ENCODE measurements at places on chromosomes 5 and 9. TPM values are rescaled to one million over a fixed set of nuclear protein-coding genes. Genes with fewer than 3 reads are reported as not detected.

The DNM1 gene
- total RNA-seq = 6.1 TPM

- DNase-seq = no peak
These were observed 89.0 kb upstream of the NIPAL4 start for GRCh38 chr5:157370967-157371366.

DNA sequence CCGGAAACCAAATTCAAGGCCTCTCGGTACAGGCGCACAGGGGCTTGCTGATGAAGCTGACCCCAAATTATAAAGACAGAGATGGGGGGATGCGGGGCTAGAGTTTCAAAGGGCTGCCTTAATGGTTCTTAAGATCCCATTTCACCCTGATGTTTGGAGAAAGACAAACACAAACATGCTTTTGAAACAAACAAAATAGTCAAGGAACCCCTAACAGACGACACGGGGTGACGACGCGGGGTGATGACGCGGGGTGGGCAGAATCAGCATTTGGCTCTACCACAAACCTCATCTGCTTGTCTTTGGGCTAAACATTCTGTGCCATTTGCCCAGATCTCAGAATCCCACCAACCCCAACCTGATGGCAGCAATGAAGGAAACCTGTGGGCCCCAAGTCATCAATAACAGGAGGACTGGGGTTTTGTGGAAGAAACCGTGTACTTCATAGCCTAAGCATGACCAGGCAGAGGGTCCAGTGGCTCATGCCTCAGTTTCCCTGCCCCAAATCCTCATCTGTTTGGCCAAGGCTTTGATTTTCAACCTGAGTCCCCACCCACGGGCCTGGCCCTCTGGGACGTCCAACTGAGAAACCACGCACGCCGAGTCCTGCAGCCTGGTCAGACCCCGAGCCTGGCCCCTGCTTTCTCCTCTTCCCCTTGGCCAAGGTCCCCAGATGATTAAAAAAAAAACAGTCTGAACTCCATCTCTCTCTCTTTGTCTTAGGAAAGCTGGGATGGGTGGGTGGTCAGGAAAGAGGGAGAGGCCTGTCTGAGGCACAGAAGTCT lies 148.5 kb downstream of the COL23A1 start:
- no peak for DNase-seq

The FAM78A gene
- 62.9 TPM for total RNA-seq

The ENTPD8 gene
- not detected for total RNA-seq

DNA sequence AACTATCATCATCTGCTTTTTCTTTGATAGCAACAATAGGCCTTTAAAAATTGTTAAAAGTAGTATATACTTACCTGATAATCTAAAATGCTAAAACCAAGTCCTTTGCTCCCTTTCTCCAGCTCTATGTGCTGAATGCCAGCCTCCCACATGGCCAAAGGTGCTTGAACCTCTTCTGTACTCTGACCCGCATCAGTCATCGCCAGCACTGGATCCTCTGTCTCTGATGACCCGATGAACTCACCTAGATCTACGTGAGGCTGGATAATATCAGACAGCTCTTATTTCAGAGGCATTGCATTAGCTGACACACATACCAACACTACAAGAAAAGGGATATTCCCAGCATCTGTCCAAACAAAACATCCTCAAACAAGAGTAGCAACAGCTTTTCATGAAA lies 89.5 kb downstream of the MPDZ start:
- no peak for DNase-seq

The CCL27 gene
- not detected for total RNA-seq

GRCh38 chr9:34010979-34011378 lies 37.7 kb downstream of the UBAP2 start:
- DNase-seq = no peak

- DNase-seq = no peak
These were observed 381.1 kb upstream of the CDH10 start for GRCh38 chr5:25025831-25026230.

GRCh38 chr9:114676901-114677300 lies 5.1 kb downstream of the TEX48 start:
- no peak for DNase-seq

GRCh38 chr9:76181781-76182180 lies 212.4 kb downstream of the RFK start:
- no peak for DNase-seq

The OR13C2 gene
- not detected for total RNA-seq

GRCh38 chr5:107598958-107599357 lies 71.8 kb downstream of the EFNA5 start:
- DNase-seq = no peak

The FOCAD gene
- 29.8 TPM for total RNA-seq

GRCh38 chr5:131386779-131387178 lies 122.9 kb downstream of the CDC42SE2 start:
- no peak for DNase-seq

DNA sequence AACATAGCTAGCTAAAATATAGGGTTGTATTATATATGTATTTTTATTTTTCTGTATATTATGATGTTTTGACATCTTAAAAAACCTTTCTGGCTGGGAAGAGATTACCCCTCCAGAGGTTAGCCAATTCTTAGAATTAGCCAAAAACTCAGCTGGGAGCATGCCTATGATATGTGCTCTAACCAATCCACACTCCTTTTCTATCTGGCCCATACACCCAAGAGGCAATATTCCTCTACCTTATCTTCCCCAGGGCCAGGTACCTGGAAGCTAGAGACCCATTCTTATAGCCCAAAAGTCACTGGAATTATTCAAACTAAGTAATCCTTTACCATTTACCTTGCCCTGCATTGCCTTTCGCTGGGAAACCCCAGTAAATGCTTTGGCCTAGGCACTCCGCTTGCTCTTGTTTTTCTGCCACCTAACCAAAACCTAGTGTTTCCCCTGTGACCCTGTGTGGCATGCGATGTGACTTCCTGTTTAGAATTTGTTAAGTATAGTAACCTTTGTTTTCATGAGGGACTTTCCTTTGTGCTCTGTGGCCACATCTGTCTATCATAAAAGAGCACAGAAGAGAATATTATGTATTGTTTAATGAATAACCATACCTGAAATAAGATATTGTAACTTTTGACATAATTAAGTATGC lies 37.4 kb downstream of the CSNK1G3 start:
- DNase-seq = no peak

The GPR150 gene
- not detected for total RNA-seq

DNA sequence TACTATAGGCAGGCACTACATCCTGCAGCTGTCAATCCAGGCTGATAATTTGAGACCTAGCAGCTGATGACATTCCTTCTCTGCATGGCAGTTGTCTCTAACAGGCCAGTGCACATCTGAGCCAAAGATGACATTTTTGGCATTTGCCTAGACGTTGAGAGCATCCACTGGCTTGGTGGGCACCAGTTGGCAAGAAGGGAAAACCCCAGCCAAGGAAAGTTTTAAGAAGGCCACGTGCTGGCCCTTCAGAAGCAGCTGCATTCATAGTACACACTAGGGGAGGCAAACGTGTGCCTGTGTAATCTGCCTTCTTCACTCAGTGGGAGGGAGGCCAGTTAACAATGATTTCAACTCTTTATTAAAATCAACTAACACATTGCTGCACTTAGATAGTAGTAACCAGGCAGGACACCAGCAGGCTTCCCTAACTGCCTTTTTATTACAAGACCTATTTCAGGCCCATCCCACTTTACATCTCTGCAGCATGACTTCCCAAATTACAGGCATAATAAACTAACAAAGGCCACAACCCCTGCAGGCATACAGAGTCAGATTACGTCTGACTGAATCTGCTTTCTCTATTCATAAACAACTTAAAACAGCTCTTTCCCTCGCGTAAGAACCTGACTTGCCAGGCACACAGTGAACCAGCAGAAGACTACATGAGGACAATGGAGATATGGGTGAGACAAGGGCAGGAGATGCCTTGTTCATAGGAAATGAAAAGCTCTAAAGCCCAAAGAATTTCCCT lies 576.3 kb downstream of the PDE4D start:
- DNase-seq = no peak

The GABRA1 gene
- not detected for total RNA-seq

- DNase-seq = peak; percentile 23
These were observed 19.1 kb downstream of the EEIG1 start for GRCh38 chr9:127961613-127962155.

DNA sequence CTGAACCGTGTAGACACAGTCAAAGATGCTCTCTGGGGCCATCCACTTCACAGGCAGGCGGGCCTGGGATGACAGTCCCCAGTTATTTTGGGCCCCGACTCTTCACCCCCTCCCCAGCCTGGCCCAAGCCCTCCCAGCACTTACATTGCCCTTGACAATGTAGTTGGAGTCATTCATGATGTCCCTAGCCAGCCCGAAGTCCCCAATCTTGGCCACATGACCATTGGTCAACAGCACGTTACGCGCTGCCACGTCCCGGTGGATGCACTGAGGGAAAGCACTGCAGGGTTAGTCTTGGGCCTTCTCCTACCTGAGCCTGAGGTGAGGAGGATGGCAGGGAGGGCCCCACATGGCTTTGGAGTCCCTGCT lies 30.3 kb downstream of the CSF1R start:
- DNase-seq = no peak

GRCh38 chr9:128390813-128391711 lies 19.9 kb downstream of the URM1 start:
- no peak for DNase-seq

GRCh38 chr9:5951686-5952211 lies 61.1 kb downstream of the MLANA start:
- peak; percentile 6 for DNase-seq

The SLC2A6 gene
- 2.7 TPM for total RNA-seq

GRCh38 chr5:132816554-132816953 lies 3.5 kb downstream of the SOWAHA start:
- no peak for DNase-seq

GRCh38 chr5:10505517-10506095 lies 58.3 kb upstream of the ANKRD33B start:
- no peak for DNase-seq

DNA sequence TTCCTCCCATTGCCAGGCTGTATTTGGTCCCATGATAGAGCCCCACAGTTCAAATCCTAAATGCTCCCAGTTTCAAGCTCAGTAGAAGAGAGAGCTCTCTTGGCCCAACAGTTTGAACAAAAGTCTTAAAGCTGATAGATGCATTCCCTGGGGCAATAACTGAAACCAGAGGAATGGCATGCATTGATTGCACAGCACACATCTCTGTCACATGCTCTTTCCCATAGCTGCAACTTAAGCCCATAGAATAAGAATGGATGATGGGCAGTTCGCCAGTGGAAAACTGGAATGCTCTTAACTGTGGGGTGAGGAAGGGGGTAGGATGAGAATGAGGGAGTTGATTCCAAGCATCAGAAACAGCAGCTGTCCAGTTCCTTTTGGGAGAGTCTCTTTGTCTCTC lies 1942.4 kb upstream of the WWC1 start:
- no peak for DNase-seq

DNA sequence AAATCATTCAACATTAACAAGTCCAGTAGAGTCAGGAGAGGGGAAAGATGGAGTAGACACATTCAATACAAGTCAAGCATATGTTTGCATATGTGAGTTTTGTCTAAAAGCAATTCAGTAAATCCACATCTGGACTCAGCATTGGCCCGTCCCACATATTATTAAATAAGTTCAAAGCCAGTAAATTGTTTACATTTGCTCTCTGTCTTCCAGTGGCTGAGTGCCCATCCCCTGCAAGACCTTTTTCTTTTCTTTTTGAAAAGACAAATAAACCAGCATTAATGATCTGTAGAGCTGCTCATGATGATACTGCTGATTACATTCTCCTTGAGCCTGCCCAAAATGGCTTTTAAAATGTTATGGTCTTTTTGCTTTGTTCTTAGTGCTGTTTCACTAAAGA lies 71.1 kb downstream of the TNC start:
- no peak for DNase-seq

The NDUFA8 gene
- total RNA-seq = 297 TPM

DNA sequence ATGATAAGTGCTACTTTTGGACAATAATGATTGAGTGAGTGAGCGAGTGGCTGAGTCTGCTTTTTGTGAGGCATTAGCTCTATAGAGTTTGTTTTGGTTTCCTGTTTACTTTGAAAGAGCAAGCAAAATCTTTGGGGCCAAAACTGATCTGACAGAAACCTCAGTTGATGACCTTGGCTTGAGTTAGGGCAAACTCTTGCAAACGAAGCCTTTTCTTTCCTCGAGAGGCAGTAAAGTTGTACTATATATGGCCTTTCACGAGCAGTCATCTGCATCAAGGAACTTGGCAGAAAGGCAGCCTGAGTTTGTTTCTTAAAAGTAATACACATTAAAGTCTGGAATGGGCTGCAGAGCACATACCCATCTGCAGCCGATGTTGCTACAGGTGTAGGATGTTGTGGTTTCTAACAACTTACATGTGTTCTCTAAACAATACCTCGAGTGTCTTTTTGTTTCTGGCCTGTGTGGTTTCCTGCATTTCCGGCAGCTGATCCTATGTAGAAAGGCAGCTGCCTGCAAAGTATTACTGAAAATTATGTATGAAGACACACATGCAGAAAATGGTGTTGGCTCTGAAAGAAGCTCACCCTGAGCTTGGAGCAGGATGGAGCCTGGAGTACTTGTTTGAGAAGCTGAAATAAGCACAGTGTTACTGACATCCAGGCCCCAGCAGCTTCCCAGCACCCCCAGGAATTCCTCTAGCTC lies 60.8 kb downstream of the FOXD1 start:
- DNase-seq = no peak

The ATOSB gene
- 15.5 TPM for total RNA-seq

Measured in Right ventricle myocardium inferior (tissue), 1 donor.